ENCODE measurements at places on chromosomes 5 and 9. TPM values are rescaled to one million over a fixed set of nuclear protein-coding genes. Genes with fewer than 3 reads are reported as not detected.

IGFBPL1 gene
- 0.29 TPM for total RNA-seq

EQTN gene
- not detected for total RNA-seq

PAEP gene
- not detected for total RNA-seq

GDF9 gene
- total RNA-seq, result 0.14 TPM

SPOCK1 gene
- total RNA-seq, result 216 TPM

GABRA1 gene
- total RNA-seq, result not detected

BARHL1 gene
- not detected for total RNA-seq

All from thoracic aorta endothelial cell (primary cell).